Left colon (tissue), 2 donors: ENCODE measurements at places on chromosomes 4 and X.

DNA sequence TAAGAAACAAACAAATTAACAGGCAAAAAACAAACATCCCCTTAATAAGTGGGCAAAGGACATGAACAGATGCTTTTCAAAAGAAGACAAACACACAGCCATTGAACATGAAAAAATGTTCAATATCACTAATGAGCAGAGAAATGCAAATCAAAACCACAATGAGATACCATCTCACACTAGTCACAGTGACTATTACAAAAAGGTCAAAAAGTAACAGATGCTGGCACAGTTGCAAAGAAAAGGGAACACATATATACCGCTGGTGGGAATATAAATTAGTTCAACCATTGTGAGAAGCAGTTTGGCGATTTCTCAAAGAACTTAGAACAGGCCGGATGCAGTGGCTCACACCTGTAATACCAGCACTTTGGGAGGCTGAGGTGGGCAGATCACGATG, 146.1 kb upstream of the NEIL3 start:
- no peak for DNase-seq

DNA sequence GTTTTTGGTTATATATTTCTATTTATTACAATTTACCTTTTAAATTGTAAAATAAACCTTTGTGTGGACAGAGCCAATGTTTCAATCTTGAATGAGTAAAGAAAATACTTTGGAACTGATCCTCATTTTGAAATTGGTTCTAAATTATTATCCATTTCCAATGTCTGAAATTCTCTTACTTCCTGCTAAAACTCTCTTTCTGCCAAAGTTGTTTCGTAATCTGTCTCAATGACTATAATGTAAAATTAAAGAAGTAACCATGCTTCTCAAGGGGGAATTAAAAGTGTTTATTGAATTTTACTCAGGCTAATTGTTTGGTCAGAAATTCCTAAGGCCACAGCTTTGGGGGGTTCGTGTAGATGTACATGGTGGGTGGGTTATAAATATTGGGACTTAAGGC, 34.8 kb downstream of the YIPF6 start:
- DNase-seq, result no peak

DNA sequence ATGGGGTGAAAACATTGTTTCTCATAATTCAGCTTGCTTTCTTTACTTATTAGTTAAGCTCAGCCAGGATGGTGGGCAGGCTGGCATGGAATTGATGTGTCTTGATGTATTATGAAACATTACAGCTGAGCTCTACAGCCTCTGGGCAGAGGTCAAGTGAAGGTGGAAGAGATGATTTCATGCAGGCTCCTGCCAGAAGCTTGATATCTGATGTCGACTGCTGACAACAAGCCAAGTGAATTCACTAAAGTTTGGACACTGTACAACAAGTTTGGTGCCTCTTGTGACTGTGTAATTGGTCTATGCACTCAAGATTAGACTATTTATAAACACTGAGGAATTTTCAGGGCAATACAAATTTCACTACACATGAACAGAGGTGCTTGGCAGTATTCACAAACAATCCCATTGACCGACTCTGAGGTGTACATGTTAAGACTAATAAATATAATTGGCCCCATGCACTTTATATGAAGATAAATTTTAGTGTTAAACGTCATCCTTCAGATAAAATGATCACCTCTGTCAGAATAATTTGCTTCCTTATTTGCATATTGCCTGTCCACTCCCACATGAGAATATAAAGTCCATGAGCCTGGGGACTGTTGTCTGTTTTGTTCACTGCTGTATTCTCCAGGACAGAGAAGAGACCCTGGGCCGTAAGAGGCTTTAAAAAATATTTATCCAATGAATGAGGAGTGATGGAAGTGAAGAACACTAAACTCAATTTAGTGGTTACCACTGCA, 612.2 kb downstream of the IQCM start:
- DNase-seq, result no peak

DNA sequence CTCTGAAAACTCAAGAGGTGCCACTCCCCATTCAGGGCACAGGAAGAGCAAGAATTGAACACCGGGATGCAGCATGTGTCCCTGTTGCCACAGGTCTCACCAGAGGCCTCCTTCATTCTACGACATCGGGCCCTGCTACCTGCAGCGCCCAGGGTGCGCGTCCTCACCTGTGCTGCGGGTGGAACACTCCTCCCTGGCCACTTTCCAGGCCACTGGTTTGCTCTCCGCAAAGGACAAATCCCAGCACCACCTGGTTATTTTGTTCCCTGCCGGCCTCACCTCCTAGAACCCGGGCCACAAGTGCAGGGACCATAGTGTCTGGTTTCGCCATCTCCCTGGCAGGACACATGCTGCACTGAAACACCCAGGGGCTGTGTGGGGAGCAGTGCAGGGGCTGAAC, 14.3 kb upstream of the FAM3A start:
- no peak for DNase-seq

DNA sequence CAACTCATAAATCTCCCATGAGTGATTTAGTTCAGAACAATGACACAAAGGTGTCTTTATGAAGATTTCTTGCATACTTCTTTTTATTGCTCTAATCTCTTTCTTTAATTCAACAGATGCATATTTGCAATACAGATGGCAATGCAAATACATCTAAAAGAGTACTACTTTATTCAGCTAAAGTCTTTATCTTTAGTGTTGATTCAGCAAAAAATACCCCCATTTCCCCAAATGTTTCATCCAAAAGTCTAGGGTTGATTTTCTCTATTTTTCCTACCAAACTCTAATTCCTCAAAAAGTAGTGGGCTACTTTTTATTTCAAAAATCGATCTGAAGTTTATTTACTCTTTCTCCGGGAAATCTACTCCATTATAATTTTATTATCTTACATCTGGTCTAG, 1055.2 kb downstream of the STIM2 start:
- DNase-seq, result no peak
